ENCODE measurements at places on chromosomes 1 and 21. TPM values are rescaled to one million over a fixed set of nuclear protein-coding genes. Genes with fewer than 3 reads are reported as not detected.
A peak's percentile ranks its signal among the peaks of the same experiment; 100 is the strongest.

Gene HENMT1
- 0.87 TPM for polyA plus RNA-seq

- no peak for DNase-seq
These were observed 7.9 kb downstream of the MEF2D start for GRCh38 chr1:156492591-156493080.

GRCh38 chr1:162385280-162385623 lies 3.7 kb downstream of the C1orf226 start:
- DNase-seq: peak; percentile 19

Gene A3GALT2
- polyA plus RNA-seq: not detected

Gene BGLAP
- 0.06 TPM for polyA plus RNA-seq

- DNase-seq: no peak
These were observed 64.0 kb downstream of the PRDM2 start for GRCh38 chr1:13763991-13764390.

DNA sequence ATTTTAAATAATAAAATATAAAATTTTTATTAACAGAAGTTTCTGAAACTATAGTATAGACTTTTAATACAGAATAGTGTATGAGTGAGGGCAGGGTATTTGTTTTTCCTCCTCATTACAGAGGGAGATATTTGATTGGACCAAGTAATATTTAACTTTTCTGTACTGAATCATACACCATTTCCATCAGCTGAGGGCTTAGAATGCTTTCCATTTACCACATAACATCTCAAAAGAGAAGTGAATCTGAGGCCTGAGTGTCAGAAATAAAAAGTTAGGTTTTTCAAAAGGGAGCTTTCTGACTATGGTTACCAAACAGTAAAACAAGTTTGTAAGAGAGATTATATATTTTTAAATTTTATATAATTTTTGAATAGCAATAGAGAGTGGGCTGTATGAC lies 29.5 kb downstream of the TLCD4 start:
- no peak for DNase-seq

Gene PRR9
- polyA plus RNA-seq: not detected

Gene SLC30A2
- not detected for polyA plus RNA-seq

All from liver (tissue), 10 donors.